ENCODE measurements at places on chromosomes 7 and 10.
A peak's percentile ranks its signal among the peaks of the same experiment; 100 is the strongest.

DNA sequence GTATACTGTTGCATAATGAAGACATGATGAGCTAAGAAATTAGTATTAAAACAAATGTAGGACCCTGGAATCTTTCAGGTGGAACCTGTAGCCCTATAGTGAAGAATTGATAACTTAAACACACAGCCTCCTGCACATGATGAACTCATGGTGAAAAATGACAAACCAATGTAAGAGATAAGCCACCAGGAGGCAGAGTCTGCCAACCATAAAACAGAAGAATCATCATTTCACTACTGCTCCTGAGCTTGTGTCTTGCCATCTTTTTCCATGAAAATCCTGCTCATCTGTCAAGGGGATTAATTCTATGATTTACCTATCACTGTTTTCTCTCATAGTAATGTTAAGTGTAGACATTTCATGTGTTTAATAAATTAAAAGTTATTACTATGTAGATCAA lies 363.9 kb downstream of the MALRD1 start:
- DNase-seq = no peak

- DNase-seq = no peak
Observed at GRCh38 chr7:159114096-159114495, 30.6 kb downstream of the VIPR2 start.

GRCh38 chr7:6154542-6155404 lies 117.7 kb downstream of the CYTH3 start:
- no peak for DNase-seq

DNA sequence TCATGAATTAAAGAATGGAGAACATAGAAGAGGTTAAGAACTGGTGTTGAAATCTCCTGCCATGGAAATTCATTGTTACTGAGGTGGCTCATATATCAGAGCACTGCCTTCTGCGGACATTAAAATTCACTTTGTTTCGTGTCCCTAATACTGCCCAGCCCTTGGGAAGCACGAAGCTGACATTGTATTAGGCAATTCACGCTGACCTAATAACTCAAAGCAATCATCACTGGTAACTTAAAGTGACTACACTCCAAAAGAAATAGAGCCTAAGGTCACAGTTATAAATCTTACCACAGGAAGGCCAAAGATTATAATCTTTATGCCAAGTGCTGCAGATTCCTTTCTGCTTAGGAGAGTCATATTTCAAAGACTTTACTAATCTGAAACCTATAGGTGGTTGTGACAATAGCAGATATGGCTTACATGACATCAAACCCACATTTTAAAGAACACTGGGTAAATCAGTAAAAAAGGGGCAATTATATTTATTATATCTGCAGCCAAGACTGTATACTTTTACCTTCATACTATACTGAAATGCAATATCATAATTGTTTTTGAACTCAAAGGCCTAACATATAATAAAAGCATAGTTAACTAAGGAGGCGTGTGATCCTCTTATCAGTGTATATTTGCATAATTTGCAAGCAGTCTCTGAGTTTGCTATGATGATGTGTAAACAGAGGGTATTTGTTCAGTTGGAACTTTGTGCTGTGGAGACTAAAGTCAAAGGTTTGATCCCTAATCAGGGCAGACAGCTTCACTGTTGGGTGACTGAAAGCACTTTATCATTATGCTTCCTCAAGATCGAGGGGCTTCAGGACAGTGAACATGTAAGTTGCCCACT lies 51.9 kb upstream of the CAPZA2 start:
- no peak for DNase-seq

DNA sequence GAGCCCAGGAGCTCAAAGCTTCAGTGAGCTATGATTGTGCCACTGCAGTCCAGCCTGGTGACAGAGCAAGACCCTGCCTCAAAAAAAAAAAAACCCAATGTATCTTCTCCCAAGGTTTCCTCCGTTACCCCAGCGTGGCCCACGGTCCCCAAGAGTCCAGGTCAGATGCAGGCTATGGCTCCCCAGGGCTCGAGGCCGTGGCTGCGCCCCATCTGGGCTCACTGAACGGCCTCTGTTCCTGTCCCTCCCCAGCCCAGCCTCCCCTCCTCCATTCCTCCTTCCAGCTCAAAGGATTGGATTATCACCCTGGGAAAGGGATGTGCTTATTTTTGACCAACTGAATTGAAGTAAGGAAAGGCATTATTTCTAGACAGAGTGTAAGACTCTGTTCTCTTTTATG lies 31.0 kb downstream of the STK32C start:
- no peak for DNase-seq

GRCh38 chr7:146116521-146117222 lies at the start of gene CNTNAP2:
TSS of gene CNTNAP2 (plus strand) at chr7:146116801. CDS start at chr7:146116877, 76 bp downstream.
- no peak for DNase-seq

GRCh38 chr10:29319205-29319781 lies 30.4 kb downstream of the LYZL1 start:
- DNase-seq = no peak

- DNase-seq = no peak
Observed at GRCh38 chr7:106757846-106758245, 96.9 kb upstream of the CCDC71L start.

GRCh38 chr10:45418849-45419675 lies 45.0 kb downstream of the ALOX5 start:
- DNase-seq = peak; percentile 44

DNA sequence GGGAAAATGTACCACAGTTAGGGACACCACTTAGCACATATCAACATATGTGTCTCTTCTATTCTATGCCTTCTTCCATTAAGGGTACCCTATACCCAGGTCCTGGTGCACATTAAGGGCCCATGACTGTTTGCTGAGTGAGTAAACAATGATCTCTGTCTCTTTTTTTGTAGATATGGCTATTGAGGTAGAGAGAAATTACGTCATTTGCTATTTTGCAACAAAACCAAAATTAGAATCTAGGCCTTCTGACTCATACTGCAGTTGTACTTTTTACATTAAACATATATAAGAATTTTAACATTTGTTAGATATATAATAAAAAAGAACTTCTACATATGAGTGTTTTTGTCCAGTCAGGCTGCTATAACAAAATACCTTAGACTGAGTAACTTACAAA lies 683.2 kb upstream of the LRRN3 start:
- DNase-seq = no peak

DNA sequence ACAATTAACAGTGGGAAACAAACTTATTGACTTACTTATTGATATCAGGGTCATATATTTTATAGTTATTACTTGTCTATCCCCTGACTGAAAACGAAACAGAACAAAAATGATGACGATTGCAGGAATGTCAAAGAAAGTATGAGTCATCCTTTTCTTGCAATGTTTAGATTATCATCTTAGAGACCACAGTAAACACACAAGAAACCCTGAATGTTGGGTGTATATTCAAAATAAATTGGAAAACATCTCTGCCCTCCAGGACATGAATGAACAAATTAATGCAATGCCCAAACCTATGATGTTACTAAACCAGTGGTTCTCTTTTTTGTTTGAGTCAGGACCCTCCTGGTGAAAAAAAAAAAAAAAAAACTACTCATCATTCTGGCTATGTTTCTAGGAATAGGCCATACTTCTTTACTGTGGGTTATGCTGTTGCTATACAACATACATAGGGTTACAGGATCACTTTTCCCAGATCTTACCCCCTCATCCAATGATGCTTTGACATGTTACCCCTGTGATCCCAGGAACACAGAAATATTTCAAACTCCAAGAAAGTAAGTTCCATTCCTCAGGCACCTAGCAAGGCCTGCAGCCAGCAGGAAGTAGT lies 623.4 kb upstream of the IGFBP3 start:
- DNase-seq = no peak

DNA sequence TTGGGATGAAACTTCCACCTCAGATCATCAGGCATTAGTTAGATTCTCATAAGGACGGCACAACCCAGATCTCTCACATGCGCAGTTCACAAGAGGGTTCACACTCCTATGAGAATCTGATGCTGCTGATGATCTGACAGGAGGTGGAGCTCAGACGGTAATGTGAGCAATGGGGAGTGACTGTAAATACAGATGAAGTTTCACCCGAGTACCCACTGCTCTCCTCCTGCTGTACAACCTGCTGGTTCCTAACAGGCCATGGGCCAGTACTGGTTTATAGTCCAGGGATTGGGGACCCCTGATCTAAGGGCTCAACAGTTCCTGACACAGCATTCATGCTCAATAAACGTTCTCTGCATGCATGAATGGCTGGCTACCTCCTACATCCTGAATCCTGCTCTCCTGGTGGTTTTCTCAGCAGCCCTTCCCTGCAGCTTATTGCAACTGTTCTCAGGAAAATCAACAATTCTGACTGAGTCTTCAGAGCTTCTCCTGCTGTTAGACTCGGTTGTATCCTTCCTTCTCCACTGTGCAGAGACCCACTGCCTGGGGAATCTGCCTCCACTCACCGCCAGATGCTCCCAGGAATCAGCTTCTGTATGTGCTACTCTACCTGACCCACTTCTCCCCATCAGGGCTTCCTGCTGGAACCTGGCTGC lies 17.4 kb downstream of the PDE6C start:
- no peak for DNase-seq

DNA sequence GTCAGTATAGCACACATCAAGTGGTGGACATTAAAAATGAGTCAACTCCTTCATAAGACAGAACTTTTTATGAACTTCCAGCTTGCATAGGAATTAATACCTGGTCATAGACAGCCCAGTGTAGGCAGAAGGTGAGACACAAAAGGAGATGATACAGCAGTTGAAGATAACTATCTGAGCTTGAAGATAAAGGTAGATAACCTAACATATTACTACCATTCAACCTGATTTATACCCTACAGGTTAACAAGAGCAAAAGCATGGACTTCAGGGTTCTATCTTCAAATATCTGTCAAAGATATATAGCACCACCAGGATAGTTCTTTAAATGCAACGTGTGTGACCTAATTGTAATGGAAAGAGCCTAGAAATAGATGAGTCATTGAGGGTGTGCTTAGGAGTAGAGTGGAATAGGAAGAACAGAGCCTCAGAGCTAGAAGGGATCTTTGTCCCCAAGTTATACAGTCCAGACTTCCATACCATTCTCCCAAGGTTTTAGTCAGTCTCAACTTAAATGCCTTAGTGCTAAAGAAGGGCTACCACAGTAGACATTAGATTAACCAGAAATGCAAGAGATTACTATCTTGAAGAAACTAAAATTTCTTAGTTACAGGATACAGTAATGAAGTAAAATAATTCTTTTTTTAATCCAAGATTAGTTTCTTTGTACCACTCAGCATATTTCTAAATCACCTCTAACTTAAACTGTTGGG lies 9.2 kb downstream of the ZNF800 start:
- no peak for DNase-seq

GRCh38 chr10:133359554-133359971 lies 1.7 kb upstream of the FUOM start:
- DNase-seq = no peak

DNA sequence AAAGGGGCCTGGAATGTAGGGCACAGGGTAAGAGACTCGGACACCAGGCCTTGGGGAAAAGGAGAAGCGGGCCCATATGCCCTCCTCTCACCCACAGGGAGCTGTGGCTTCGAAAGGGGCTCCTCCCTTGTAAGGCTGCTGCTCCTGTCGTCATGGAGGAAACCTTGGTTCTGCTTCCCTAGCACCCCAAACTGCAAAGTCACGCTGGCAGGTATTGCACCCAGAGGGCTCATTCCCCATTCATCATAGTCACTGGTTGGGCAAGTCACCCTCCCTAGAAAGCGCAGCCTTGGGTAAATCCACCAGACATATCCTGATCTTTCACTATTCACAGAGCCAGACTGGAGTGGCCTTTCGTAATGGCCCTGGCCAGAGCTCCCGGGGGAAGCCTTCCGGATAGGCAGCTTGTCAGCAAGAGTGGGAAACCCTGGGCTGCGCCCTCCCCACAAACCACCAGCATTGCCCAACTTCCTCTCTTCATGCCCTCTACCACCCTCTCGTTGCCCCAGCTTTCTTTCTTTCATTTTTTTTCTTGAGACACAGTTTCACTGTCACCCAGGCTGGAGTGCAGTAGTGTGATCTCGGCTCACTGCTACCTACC lies 121.0 kb downstream of the HIP1 start:
- no peak for DNase-seq

DNA sequence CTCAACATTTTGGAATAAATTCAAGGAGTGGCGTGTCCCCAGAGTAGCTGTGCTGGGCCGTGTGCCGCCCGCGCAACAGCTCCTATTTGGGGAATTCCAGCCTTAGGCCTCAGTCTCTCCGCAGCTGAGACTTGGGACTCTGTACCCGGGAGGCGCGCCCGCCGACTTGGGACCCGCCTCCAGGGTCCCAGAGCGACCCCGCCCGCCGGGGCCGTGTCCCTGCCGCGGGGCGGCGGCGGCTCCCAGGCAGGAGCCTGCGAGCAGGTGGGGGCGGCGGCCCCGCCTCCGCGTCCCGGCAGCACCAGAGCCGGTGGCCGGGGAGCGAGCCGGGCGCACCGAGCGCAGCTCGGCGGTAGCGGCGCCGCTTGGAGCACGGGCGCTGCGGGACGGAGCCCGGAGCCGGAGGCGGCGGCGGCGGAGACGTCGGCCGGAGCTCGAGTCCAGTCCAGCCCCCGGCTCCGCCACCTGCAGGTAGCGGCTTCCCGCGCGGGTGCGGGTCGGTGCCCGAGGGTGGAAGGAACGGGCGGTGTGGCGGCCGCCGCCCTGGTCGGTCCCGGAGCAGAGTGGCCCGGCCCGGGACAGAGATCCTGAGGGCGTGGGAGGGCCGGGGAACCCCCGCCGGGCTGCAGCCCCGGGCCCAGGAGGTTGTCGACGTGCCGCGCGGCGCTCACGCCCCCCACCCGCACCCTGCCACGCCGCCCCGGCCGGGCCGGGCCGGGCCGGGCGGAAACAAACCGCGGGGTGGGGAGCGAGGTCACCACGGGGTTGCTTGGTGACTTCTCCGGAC lies at the start of gene WIPF3:
TSS of gene WIPF3 (plus strand) at position 301 of the 787 bp plus-strand sequence. CDS start 28,217 bp downstream, outside the sequence.
- DNase-seq = no peak

GRCh38 chr7:20788420-20788990 lies 1.8 kb upstream of the SP8 start:
- DNase-seq = no peak
